Omental fat pad (tissue), 4 donors: ENCODE measurements at places on chromosomes 16 and 17. TPM values are rescaled to one million over a fixed set of nuclear protein-coding genes. Genes with fewer than 3 reads are reported as not detected.

KRTAP3-2 gene
- total RNA-seq = not detected

DNAH9 gene
- total RNA-seq = 2.2 TPM

RAB26 gene
- 2.0 TPM for total RNA-seq

GRAP gene
- total RNA-seq = 9.8 TPM

ZG16 gene
- not detected for total RNA-seq

SLX4 gene
- total RNA-seq = 4.4 TPM

GALNS gene
- total RNA-seq = 20.8 TPM

TPSD1 gene
- total RNA-seq = not detected
